ENCODE measurements at places on chromosomes 1 and 21.
A peak's percentile ranks its signal among the peaks of the same experiment; 100 is the strongest.

DNA sequence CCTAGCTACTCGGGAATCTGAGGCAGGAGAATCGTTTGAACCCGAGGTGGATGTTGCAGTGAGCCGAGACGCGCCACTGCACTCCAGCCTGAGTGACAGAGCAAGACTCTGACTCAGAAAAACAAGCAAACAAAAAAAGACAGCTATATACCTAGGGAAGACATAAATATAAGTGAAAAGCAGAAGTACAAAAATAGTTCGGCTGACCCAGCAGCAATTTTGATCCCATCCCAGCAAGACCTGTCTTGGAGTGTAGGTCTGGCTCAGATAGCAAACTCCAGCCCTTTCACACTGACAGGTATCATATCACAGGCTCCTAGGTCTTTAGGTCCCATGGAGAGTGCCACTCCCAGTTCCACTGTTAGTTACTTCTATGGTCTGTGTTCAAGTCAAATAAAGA lies 14.6 kb downstream of the MTX1 start:
- DNase-seq, result no peak

DNA sequence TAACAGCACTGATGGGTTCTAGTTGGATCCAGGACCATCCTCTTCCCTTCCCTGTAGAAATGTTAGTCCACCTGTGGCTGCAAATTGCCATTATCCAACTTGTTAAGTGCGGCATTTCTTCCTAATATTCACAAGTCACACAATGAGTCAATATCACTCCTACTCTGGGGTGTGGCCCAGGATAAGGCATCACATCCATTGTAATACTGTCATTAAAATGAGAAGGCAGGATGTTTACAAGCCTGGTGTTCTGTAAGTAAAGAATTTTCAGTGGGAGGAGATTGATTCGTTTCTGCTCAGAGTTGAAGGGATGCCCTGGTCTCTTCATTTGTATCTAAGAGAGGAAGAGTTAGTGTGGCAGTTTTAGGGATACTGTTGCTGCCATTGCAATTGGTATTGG lies 18.1 kb upstream of the ARHGAP29 start:
- no peak for DNase-seq

GRCh38 chr1:170261669-170262068 lies 115.9 kb downstream of the NTMT2 start:
- no peak for DNase-seq

GRCh38 chr1:69139007-69139406 lies 428.7 kb upstream of the LRRC7 start:
- no peak for DNase-seq

GRCh38 chr1:147560765-147561471 lies 19.6 kb downstream of the BCL9 start:
- no peak for DNase-seq

DNA sequence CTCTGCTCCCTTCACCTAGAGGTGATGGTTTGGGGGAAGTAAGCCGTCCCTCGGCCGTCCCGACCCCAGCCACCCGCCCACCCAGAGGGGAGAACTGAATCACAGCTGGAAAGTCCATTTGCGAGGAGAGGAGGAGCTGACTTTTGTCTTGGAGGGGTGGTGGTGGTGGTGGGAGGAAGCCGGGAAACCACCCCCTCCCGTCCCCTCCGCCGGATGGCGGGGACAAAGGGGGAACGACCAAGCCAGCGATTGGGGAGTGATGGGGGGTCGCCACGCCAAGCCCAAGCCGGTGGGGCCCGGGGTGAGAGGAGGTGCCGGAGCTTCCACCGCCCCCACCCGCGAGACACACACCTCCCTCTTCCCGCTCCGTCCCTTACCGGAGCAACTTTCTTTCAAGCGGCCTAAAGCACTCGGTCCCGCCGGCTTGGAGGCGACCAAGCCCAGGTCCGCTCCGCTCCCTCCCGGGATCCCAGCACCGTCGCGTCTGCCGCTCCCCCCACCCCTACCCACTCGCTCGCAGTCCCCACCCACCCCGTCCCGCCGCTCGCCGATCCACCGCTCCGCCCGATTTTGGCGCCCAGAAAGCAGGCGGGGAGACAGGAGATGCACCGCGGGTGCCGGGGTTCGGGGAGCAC lies 540 bp downstream of the ARHGEF2 start:
- DNase-seq, result peak; percentile 86

DNA sequence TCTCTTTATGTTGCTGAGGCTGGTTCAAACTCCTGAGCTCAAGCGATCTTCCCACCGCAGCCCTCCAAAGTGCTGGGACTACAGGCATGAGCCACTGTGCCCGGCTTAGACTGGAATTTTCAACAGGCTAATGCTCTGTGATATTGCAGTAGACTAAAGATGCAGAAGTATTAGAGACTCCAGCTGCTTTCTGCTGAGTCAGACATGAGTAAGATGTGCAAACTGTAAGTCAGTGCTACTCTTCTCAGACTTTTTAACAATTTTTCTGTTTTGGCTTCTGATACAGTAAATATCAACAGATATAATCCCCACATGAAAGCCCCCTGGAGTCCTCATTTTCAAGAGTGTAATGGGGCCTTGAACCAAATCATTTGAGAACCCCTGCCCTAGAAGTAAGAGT lies 29.3 kb upstream of the NLRP3 start:
- DNase-seq, result no peak

- no peak for DNase-seq
Observed at GRCh38 chr1:167628741-167629515, 1.1 kb upstream of the RCSD1 start.

DNA sequence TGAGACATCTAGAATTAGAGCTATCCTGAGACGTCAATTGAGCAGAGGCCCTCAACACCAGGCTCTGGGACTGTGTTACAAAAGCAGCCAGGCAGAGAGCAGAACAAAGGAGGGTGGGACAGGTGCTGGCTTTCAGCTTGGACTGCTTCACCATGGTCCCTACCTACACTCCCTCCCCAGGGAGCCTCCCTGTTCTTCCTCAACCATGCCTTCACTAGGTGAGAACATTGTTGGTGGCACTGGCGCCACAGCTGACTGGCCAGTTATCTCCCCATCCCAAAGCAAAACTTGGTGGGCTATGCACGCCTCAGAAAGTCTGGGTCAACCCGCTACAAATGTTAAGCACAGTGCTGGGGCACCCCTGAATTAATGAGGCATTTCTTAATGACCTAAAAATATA lies 87.8 kb downstream of the NMNAT2 start:
- no peak for DNase-seq

- DNase-seq, result no peak
Observed at GRCh38 chr1:2803086-2803930, 1.8 kb upstream of the TTC34 start.

DNA sequence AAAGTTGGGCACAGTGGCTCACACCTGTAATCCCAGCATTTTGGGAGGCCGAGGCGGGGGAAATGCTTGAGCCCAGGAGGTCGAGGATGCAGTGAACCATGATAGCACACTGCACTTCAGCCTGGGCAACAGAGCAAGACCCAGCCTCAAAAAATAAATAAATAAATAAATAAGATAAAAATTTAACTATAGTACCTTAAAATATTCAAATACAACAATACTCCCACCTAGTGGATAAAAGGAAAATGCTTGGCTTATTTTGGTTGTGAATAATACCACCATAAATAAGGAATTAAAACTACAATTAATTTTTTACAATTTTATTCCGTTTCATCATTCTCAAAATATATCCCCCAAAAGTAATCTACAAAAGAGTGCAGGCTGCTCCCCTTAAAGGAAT lies 8.1 kb downstream of the PSMG1 start:
- DNase-seq, result no peak

DNA sequence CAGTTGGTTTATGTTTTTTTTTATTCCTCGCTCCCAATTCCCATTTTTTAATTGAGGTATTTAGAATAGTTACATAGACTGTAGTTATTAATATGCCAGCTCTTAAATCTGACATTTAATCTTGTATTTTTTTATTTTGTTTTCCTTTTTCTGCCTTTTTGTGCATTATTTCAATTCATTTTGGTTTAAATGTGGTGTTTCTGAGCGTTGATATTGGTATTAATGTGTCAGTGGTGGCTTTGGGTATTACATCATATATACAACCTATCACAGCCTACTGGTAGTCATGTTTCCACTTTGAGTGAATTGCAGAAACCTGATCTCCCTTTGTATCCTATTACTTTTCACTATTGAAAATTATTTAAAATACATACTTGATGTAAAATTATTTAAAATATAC lies 1027.3 kb downstream of the KCNT2 start:
- DNase-seq, result no peak

- no peak for DNase-seq
Observed at GRCh38 chr21:25457411-25457810, 149.9 kb downstream of the MRPL39 start.

GRCh38 chr1:199243423-199244061 lies 604.7 kb downstream of the PTPRC start:
- peak; percentile 78 for DNase-seq

DNA sequence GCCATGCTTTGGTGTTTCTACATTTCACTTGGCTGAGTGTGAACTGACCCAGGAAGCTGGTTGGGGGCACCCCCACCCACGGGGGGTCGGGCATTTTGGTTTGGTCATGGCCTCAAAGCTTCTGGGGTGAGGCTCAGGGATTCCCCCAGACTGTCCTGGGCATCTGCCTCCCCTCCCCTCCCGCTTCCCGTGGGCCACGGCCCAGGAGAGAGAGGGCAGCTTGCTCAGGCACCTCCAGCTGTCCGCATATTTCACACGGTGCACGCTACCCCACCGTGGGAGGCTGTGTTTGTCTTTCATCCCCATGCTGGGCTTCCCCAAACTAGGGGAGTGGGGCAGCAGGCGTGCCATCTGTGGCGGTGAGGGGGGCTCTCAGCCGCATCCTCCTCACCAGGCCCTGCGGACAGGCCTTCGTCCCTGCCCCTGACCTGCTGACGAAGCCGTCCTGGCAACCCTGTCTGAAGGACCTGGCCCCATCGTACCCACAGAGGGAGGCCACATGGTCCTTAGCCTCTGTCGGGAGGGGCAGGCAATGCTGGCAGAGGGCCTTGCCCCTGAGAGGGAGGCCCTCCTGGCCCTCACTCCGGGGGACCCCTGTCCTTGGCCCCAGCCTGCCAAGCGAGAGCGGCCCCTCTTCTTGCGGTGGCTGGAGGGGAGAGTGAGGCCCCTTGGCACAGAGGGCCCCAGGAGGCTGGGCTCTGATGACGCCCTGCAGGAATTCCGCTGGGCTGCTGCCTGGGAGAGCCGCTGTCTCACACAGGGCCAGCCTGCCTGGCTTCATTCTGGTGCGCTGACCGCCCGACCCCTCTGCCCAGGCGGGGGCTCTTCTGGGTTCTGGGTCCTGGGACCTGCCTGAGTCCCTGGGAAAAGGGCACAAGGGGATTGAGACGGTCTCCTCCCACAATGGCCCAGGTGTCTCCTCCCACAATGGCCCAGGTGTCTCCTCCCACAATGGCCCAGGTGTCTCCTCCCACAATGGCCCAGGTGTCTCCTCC lies 22.1 kb downstream of the TP73 start:
- DNase-seq, result no peak

DNA sequence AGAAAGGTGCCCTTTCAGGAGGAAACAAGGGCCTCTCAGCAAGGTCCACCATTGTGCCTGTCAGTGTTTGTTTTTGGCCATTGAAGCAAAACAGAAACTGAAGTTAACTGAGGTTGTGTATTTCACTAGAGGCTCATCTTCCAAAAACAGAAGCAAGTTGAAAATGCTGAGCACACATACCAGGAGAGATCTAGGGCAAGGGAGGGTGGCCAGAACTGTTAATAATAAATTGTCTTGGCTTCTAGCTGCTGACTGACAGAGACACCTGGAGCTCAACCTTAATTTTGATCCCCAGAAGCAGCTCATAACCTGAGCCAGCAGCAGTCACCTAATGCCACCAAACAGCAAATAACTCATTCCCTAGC lies 5.2 kb downstream of the AGMAT start:
- DNase-seq, result no peak

Data from activated naive CD8-positive, alpha-beta T cell treated with anti-CD3 and anti-CD28 coated beads, Interleukin-2, amount 50 U/mL, for 24 hours (primary cell).